ENCODE measurements at places on chromosomes 4 and X.
A peak's percentile ranks its signal among the peaks of the same experiment; 100 is the strongest.

DNA sequence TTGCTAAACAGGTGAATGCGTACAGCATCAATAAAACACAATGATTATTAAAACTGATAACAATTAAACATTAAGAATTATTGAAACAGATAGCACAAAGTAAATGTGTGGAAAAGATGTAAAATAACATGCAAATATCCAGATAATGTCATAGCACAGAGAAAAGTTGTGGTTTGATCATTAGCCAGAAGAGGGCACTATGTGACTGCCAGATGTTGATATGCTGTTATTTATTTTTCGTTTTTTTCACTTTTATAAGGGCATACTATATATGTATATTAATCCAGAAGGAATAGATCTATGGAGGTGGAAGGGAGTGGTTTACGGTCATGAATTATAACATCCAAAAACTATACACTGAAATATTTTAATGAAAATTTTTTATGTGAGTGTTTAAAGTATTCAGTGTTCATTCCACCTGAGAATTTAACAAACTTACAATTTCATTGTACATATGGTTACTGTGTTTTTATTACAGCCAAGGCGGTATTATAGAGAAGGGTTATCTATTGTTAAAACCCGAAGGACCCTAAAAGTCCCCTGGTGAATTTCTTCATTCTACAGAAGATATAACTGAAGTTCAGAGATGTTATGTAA is 211.9 kb upstream of the UGT8 start:
- peak; percentile 25 for DNase-seq

DNA sequence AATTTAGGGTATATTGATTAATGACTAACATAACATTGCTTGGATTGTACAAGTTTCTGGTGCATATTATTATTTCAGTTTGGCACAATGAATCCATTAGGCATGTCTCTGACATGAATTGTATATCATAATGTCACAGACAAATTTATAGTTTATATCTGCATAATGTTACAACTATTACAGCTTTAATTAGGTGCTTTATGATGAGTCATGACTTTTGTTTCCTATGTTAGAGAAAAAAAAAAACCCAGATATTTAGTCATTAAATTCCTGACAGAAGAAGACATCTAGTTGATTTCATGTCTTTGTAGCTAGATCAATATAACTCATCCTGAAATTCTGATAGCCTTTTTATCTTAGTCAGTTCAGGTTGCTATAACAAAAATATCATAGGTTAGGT is 385.7 kb upstream of the EPHA5 start:
- no peak for DNase-seq

DNA sequence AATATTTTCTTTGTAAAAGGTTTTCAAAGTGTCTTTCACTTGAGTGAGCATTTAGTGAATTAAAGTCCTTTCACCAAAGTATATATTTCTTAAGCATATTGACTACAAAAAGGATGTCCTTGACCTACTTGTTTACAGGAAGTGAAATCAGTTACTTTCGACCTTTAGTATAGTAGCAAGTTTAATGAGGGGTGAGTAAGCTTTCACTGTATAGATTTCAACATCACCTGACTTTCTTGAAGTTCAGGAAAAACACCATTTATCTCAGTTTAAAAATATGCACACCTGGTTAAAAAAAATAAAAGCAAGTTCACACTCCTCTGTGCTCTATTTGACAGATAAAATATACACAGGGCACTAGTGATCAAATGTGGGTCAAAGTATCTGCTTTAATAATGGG is 88.1 kb downstream of the CCSER1 start:
- DNase-seq, result no peak

DNA sequence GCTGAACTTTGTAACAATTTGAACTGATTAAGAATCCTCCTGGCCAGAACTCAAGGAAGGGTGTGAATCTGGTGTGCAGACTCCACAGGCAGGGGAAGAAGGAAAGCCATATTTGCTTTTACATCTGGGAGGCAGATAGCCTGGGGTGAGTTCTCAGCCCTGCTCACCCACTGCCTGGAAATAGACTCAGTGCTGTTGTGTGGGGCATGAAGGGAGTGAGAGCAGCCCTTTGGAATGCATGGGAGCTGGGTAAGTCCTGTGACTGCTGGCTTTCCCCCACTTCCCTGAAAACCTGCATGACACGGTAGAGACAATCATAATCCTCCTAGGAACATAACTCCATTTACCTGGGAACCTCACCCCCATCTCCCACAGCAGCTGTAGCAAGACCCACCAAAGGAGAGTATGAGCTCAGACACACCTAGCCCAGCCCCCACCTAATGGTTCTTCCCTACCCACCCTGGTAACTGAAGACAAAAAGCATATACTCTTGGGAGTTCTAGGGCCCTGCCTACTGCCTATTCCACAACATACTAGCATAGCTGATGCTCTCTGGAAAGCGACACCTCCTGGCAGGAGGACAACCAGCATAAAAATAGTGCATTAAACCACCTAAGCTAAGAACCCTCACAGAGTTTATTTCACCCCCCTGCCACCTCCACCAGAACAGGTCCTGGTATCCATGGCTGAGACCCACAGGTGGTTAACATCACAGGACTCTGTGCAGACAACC is 59.3 kb upstream of the UBQLN2 start:
- DNase-seq, result no peak

- no peak for DNase-seq
Measured at GRCh38 chr4:83124111-83124780, 9.7 kb upstream of the PLAC8 start.

- no peak for DNase-seq
Measured at GRCh38 chr4:38612646-38613414, 51.2 kb upstream of the KLF3 start.

Measured in CD4-positive, alpha-beta T cell treated with Interleukin-4 for 1 hour (primary cell).